ENCODE measurements at places on chromosomes 6 and 20.

DNA sequence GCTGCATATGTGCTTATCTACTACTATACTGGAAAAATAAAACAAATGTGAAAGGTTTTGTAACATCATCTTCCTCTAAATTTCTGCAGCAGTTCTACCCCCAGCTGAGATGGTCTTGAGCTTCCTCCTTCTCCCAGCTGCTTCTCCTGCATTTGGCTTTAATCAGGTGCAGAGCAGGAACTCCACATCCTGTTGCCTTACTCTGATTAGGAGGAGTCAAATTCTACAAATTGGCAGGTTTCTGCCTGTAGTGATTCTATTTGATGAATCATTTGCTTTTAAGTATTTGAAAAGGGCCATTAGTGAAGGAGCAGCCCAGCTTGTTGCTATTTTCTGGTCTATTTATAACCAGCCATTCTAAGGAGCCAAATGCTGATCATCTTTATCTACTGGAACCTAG is 224.5 kb downstream of the GMDS start:
- no peak for DNase-seq

DNA sequence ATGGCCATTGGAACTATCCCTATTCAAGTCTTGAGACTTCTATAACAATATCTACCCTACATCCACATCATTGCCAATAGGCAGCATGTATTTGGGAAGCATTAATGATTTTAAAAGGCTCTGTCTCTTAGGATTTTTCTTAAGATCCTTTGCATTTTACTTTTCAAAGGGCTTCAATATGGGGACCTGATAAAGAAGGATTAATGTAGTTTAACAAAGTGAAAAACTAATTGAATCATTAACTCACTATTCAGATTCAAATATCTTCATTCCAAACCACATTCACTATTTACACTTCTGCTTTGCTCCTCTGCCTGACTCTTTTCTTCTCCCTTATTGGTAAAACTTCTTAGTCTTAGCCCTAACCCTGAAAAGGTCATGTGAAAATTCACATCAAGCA is 333.0 kb downstream of the EPHA7 start:
- DNase-seq = no peak

- DNase-seq = no peak
Observed at GRCh38 chr6:53322188-53323029, 26.3 kb downstream of the ELOVL5 start.

- no peak for DNase-seq
Observed at GRCh38 chr20:38152175-38152620, 12.9 kb downstream of the TGM2 start.

GRCh38 chr6:155448668-155449449 is 6.8 kb downstream of the NOX3 start:
- DNase-seq = no peak

- no peak for DNase-seq
Observed at GRCh38 chr6:80380566-80380965, 274.1 kb downstream of the BCKDHB start.

- no peak for DNase-seq
Observed at GRCh38 chr20:33681728-33682353, 4.3 kb downstream of the E2F1 start.

DNA sequence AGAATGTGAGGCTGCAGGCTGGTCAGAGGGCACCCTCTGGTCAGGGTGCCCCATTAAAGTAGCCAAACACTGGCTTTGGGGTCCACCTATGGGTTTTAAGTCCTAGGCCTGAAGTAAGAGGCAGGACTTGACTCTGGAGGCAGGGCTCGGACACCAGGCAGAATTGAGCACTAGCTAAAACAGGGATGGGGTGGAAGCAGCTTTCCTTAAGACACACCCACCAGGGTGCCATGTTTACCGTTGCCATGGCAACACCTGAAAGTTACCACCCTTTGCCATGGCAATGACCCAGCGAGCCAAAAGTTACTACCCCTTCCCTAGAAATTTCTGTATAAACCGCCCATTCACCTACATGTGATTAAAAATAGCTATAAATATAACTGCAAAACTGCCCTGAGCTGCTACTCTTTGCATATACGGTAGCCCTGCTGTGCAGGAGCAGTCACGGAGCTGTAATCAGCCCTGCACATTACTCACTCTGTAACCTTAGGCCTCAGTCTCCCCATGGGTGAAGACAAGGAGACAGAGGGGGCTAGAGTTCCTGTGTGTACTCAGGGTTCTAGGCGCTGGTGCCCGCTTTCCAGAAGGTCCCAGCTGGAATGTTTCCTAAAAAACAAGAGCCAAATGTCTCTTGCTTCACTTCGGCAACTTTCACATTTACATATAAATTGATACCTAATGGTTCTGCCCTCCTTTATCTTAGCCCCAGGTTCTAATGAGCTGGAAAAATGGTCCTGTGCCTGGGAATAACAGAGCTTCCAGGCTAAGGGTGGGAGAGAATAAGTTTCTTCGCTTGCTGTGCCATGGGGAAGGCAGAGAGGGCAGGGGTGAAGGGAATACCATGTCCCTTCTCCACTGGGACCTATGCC is 27.2 kb upstream of the SRSF6 start:
- no peak for DNase-seq

DNA sequence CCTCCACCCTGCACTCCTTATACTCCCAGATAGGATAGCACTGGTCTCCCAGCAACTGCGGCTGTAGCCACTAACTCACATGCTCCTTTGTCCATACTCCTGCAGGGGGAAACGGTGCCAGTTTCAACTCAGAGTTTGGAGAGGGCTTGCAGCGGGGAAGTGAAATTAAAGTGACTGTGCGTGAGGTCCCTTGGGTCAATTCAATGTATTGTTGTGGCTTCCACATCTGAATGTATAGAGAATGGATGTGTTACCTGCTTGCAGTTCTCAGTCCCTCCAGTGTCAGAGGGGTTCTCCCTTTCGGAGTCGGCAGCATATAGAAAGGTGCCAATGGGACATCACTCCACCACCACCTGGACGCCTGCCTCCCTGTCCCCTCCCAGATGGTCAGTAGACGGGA is 93.6 kb upstream of the CNKSR3 start:
- DNase-seq = no peak

DNA sequence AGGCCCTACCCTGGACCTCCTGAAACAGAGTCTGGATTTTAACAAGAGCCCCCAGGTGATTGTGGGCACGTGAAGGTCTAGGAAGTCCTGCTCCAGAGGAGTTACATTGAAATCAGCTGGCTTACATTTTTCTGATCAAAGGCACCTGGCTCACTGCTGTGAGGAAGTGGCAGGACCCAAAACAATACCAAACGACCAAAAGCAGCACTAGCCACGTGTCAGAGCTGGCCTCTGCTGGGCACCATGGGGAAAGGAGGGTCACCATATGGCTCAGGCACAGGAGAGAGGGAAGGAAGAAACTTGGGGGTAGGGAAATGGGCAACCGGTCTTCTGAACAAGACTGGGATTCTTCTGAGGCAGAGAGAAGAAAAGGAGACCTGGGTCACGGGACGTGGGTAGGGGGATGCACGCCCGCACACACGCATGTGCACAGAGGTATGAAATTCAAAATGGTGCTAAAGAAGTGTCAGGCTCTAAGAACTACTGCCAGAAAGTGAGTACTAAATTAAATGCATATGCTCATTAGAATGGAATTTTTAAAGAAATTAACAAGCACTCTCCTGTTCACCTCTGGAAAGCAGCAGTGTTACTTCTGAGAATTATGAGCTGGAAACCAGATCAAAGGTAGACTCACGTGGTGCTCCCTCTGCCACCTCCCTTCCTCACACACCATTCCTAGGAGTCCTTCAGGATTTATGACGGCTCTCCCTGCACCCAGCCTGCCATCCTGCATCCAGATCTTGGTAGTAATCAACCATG is 113.6 kb downstream of the TRERF1 start:
- no peak for DNase-seq

DNA sequence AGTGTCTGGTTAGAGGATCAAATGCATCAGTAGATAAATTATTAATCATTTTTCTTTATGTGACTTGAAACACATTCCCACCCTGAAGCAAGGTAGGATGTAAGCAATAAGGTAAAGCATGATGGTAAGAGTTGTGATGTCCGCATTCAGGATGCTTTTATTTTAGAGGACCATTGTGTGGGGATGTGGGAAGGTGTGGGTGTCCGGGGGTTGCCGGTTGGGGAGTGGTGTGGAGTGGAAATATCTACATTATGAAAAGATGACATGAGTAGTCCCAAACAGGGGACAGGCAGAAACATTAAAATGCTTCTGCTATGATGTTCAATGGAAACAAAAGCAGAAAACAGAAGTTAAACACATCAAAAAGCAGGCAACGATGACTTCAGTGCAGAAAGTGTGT is 215.4 kb downstream of the HIVEP2 start:
- DNase-seq = no peak

DNA sequence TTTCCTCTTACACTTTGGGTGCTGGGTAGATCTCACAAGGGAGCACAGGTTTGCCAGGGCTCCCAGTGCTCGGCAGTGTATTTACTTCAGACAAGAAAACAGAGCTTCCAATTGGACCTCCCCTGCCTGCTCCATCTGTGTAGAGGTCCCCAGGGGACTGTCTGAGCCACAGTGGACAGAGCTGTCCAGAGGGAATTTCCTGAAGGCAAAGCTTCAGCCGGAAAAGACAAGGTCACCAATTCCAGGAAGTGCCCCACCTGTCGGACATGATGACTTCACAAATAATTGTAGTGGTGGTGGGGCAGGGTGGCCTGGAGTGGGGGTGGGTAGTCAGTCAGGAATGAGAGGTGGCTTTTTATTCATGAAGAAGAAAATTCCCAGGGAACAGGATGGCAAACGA is 18.6 kb downstream of the ADGRF5 start:
- DNase-seq = no peak

- DNase-seq = no peak
Observed at GRCh38 chr6:15089569-15090144, 156.2 kb upstream of the JARID2 start.

DNA sequence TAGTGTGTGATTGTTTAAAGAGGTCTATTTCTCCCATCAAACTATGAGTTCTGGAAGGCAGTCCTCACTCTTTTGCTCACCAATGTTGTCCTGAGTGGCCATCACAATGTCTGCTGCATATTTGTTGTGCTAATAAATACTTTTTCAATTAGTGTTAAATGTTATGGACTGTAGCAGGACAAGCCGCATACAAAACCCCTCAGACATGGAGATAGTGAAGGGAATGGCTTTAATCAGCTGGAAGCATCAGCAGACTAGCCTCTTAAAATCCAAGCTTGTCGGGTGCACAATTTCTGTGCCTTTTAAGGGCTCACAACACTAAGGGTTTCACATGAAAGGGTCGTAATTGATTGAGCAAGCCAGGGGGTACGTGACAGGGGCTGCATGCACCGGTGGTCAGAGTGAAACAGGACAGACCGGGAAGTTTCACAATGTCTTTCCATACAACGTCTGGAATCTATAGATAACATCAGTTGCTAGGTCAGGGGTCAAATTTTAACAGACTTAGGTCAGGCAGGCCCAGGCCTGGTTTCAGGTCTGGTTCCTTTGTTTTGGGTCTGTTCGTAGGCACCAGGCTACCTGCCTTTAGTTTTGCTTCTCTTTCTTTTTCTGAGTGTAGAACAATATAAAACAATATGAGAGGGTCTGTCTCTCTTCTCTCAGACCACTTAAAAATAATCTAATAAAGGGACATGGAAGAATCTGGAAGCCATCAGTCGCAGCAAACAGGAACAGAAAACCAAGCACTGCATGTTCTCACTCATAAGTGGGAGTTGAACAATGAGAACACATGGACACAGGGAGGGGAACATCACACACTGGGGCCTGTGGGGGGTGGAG is 327.6 kb upstream of the HTR1E start:
- DNase-seq = no peak

GRCh38 chr6:156189195-156189594 is 588.0 kb upstream of the ARID1B start:
- DNase-seq = no peak

GRCh38 chr6:108799354-108799717 is 48.9 kb upstream of the ARMC2 start:
- DNase-seq = no peak

DNA sequence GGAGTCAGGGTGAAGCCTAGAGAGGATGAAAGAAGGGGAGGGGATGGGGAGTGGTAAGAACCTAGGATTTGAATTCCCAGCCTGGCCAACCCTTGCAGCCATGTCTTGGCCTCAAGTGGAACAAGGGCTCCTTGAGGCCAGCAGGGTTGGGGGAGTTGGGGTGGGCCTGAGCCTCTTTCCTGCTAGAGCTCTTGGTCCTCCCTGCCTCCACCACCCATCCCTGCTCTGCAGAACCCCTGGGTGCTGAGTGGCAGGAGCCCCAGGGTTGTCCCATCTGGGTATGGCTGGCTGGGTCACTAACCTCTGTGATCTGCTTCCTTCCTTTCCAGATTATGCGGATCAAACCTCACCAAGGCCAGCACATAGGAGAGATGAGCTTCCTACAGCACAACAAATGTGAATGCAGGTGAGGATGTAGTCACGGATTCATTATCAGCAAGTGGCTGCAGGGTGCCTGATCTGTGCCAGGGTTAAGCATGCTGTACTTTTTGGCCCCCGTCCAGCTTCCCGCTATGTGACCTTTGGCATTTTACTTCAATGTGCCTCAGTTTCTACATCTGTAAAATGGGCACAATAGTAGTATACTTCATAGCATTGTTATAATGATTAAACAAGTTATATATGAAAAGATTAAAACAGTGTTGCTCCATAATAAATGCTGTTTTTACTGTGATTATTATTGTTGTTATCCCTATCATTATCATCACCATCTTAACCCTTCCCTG is 8.3 kb downstream of the VEGFA start:
- no peak for DNase-seq

- no peak for DNase-seq
Observed at GRCh38 chr6:82957171-82957867, 108.3 kb downstream of the UBE3D start.

- DNase-seq = no peak
Observed at GRCh38 chr6:80077067-80077466, 29.4 kb upstream of the BCKDHB start.

DNA sequence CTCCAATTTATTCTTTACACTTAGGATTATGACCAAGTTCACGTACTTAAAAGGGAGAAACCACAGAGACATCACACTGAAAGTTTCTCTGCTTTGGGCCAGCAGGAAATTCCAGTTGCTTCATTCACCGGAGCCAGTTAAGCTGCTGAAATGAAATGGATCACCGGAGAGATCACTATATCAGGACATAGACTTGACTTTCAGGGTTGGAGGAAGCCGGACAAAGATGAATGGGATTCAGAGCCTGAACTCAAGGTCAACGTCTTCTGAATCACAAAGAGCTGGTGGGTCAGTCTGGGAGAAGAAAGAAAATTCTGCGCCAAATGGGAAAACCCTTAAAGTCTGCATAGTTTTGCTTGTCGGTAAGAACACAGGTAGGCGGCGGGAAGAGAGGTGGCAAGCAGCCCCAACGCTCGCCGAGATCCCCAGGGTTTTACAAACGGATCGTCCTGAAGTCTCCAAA is 81.9 kb upstream of the CCDC28A start:
- no peak for DNase-seq

DNA sequence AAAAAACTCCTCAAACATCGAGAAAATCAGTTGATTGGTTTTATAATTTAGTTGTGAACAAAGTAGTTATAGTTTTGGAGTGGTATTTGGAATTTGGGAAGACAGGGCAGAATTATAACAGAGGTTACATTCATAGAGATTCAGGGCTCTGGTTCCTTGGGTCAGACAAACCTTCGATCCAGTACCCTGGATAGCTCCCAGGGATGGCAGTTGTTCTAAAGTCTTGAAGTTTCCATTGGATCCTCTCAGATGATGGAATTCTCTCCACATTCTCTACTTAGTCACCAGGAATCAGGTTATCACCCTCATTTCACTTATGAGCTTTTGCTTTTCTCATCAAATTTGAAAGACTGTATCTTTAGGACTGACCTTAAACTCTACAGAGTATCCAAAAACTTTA is 285.1 kb downstream of the CENPW start:
- peak; percentile 40 for DNase-seq
